ENCODE measurements at places on chromosomes 5 and 9.
A peak's percentile ranks its signal among the peaks of the same experiment; 100 is the strongest.

GRCh38 chr9:76003041-76003440 is 112.6 kb downstream of the PCSK5 start:
- no peak for DNase-seq

GRCh38 chr9:137241490-137242268 is 592 bp downstream of the TUBB4B start:
- DNase-seq: peak; percentile 33

DNA sequence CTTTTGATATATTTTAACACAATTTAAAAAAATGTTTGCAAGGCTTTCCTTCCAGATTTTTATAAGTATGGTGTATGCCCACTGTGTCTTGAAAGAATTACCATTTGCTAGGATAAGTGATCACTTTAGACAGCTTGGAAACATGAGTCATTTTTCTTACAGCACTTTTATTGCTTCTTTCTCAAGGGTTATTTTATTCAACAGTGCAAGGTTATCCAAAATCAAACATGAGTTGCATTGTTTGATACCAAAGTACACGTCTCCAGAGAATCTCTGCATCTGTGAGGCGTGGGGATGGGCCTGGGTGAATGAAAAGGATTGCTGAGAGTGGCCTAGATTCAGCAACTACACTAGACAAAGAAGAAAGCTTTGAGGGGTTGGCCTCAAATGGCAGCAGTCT is 329.6 kb downstream of the ADAMTS6 start:
- peak; percentile 77 for DNase-seq

- DNase-seq: peak; percentile 32
Measured at GRCh38 chr5:84191281-84191680, 193.4 kb downstream of the EDIL3 start.

DNA sequence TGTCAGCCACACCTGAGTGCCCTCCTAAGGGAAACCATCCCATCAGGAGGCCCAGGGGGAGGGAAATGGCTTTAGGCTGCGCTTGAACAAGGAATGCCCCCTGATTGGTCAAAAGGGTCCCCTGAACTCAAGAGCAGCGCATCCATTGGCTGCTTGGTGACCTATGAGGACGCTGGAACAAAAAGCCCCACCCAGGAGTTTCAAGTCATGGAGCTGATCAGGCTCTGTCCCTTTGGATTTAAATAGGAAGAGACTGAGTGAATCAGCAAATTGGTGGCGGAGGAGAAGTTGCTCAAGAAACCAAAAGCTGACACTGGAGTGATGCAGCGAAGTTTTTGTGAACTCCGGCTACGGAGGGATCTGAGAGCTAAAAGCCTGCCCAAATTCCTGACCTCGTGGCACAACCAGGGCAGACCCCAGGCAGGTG is 66.7 kb downstream of the SMIM23 start:
- DNase-seq: no peak

GRCh38 chr9:14302405-14302804 is 11.5 kb downstream of the NFIB start:
- DNase-seq: no peak

DNA sequence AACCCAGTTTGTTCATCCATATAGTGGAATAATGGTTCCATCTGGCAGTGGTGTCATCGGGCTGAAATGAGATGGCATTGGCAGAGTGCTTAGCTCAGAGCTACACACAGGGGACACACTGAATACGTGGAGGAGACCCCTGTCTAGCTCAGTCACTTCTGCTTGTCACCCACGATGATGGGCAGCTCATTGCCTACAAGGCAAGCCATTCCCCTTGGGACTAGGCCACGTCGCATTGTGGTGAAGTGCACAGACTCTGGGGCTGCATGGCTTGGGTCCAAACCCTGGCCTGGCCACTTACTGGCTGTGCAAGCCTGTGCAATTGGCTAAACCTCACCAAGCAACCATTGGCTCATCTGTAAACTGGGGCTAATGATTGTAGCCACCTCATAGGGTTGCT is 3.2 kb upstream of the FBP1 start:
- DNase-seq: no peak

DNA sequence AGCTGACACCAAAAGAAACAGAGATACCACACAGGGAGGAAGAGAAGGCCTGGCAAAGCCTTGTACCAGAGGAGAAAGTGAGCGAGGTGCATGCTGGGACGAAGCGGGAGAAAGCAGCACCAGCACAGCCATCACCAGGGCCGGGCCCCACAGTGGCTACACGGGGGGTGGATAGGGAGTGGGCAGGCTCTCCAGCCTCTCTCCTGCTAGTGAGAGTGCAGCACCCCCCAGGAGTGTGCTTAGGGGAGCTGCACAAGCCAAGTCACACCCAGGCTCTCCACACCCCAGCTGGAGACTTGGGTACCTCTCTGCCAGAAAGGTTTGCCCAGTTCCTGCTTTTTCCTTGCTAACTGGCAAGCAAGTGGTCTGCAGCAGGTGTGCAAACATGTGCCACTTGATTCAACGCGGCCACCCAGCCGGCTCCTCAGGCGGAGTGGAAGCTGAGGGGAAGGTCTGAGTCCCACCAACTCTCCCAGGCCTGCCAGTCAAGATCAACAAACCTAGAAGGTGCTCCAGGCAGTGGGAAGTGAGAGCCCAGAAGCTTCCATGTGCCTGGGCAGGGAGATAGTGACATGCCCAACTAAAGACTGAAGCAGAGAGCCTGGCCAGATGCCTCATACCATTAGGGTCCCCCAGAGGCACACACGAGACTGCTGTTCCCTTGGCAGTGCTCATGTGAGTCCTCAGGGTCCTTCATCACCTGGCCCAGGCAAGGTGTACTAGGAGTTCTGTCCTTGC is 39.9 kb downstream of the BICD2 start:
- no peak for DNase-seq

- no peak for DNase-seq
Measured at GRCh38 chr5:88872971-88873370, 10.0 kb downstream of the MEF2C start.

DNA sequence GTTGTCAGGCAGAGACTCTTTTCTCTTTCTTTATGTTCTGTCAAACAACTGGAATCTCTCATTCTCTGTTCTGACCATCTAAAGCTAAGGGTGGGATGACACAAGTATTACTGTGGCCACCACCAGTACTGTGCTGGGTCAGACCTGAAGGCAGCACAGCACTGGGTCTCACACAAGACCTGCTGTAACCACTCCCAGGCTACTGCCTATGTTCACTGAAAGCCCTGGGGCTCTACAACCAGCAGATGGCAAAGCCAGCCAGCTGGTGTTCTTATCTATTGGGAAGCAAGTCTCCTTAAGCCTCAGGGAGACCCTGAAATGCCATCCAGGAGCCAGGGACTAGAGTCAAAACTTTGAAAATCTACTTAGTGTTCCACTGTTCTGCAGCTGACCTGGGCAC is 189.5 kb downstream of the SLCO4C1 start:
- no peak for DNase-seq

- DNase-seq: peak; percentile 80
Measured at GRCh38 chr9:36039696-36040095, 3.0 kb downstream of the RECK start.

- no peak for DNase-seq
Measured at GRCh38 chr9:21668516-21668915, 133.9 kb upstream of the MTAP start.

DNA sequence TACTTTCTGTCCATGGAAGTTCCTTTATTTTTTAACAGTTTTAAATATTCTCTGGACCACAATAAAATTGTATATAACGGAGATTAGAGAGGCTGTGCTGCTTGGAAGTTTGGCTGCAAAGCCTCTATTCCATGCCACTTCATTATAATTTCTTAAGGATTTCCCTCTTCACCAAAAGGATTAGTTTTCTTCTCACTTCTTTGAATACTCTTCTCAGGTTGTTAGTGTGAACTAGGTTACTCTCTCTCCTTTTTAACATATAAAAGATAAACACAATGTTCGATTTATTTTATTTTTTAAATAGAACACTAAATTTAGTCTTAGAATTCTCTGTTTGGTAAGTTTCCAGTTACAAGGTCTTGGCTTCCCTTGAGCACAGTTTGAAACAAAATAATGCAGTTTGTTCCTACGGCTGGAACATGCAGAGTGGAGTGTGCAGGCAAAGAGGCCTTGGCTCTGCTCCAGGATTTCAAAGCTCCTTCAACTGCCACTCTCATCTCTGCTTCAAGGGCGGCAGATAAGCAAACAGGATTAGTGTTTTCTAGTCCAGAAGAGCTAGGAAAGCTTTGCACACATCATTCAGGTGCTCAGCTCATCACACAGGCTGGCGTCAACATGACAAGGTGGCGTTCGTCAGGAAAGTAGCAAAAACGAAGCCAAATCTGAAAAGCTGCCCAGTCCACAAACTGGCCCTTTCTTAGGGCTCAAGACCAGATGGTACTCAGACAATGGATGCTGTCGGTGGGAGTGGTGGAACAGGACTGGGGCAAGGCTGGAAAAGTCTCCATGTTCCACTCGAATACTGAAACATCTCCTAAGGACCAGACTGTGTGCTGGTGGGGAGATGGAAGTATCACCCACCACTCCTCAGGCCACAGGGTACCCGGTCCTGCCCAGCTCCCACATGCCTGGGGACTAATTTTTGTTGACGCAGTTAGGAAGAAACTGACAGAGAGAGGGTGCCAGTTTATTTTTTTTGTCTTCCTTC is 286.6 kb downstream of the CRB2 start:
- no peak for DNase-seq

- DNase-seq: peak; percentile 50
Measured at GRCh38 chr5:169943026-169943425, 37.3 kb downstream of the INSYN2B start.

DNA sequence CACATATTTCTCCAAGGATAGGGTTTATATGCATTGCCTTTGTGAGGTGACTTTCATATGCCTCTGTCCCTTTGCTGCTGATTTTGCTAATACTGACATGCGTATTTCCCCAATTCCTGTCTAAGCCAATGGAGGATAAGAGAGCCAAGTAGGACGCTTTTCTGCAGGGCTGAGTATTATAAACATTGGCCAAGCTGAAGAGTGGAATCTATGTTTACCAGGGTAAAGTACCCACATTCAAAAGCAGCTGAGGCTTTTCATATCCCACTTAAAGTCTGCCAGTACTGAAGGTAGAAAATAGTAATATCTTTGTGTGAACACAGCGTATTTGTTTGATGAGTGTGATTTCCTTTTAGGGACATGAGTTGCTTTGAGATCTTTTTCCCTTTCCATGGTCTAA is 128.8 kb upstream of the GPR151 start:
- DNase-seq: no peak

- DNase-seq: no peak
Measured at GRCh38 chr9:93595861-93596365, 19.5 kb downstream of the PHF2 start.

DNA sequence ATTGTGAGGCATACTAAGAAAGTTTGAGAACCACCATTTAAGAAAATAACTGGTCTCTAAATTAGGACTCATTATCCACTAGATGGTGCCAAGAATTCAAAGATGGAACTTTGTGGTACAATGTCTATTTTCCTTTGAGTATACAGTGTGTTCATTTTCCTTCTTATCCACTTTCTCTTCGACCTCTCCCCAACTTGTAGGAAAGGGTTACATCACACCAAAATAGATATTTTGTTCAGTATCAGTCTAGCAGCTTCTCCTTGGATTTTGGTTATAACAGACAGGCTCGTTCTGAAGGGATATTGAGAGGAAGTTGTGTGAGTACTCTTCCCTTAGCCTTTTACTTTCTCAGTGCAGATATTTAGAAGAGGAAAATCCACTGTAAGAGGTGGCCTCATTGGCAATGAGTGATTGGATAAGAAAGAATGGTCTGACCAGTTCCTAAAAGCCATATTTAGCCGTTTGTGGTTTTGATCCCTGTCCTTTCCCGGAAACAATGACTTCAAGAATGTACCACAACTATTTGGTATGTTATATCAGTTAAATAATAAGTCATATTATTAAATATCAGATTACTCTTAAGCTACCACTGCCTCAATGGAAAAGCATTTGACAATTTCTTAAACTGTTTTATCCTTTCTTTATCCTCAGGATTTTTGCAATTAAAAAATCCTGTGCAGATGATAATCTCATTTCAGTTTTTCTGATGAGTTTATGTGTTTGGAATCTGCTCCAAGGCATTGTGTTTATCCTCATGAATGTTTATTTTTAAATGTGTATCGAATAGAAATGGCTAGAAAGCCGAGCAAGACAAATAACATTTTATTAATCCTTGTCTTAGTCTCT is 69.0 kb upstream of the GRAMD2B start:
- DNase-seq: peak; percentile 99

DNA sequence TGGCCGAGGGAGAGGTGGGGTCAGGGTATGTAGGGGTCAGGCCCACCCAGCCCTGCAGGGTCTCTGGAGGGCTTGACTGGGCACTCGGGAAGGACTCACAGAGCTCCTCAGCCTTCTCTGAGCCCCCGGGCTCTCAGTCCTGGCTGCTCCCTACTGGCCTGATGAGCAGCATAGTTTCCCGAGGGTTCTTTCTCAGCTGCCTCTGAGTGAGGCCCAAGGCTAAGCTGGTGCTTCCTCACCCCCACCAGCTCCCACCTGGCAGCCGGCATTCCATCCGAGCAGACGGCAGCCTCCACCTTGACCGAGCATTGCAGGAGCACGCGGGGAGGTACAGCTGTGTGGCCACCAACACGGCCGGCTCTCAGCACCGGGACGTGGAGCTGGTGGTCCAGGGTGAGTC is 56.0 kb downstream of the HMCN2 start:
- DNase-seq: no peak

- no peak for DNase-seq
Measured at GRCh38 chr5:111070272-111071134, 1.0 kb upstream of the TSLP start.

DNA sequence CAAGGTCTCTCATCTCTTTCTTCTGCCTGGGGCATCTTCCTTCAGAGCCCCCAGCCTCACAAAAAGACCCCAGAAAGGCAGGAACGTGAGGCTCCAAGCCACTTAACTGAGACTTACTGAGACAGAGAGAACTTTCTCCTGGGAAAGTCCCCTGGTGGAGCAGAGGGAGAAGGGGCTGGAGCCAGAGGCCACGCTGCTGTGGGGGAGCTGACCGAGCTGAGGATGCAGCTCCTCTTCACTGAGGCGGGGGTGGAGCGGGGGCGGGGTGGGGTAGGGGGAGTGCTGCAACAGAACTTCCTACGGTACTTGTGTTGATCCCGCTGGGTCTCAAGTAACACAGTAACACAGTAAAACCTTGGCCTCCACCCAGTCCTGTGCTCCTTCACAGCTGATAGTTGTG is 204.0 kb downstream of the FSTL4 start:
- DNase-seq: no peak
